Panc1 (cell line): ENCODE measurements at places on chromosomes 16 and 17. TPM values are rescaled to one million over a fixed set of nuclear protein-coding genes. Genes with fewer than 3 reads are reported as not detected.

DNA sequence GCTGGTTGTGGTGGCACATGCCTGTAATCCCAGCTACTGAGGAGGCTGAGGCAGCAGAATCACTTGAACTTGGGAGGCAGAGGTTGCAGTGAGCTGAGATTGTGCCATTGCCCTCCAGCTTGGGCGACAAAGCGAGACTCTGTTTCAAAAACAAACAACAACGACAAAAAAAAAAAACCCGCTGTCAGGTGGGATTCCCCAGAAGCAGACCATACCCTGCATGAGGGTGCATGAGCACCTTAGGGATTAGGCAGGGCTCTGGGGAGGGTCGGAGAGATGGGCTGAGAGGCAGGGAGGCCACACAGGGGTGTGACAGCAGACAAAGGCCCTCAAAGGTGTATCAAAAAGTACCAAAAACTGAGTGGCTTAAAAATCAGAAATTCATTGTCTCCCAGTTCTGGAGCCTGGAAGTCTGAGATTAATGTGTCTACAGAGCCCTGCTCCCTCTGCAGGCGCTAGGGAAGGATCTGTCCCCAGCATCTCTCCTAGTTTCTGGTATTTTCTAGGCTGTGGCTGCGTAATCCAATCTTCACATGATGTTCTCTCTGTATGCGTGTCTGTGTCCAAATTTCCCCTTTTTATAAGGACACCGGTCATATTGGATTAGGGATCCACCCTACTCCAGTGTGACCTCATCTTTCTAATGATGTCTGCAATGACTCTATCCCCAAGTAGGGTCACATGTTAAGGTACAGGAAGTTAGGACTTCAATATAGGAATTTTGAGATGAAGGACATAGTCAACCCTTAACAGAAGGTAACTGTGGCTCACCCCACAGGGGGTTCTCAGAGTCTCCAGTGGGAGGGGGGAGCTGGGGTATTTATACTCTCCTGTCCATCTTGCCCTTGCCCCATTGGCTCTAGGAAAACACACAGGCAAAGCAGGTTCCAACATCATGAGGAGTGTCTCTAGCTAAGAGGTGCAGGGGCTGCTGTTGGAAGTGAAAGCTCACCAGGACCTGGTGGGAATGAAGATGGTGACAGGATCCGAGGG lies 13.6 kb upstream of the TVP23A start:
- H3K36me3 ChIP-seq, result no peaks in the 10 kb centered on the region
- no peaks in the 10 kb centered on the region for H3K27me3 ChIP-seq
- H3K4me3 ChIP-seq, result no peak overlapping the region
- peaks cover 15% of the 10 kb centered on the region for H3K4me1 ChIP-seq

The SLC12A3 gene
- total RNA-seq, result 0.15 TPM

GRCh38 chr17:45311760-45312476 lies 4.9 kb downstream of the MAP3K14 start:
- peak overlapping the region; percentile 98 for H3K4me3 ChIP-seq
- peak overlapping the region; percentile 98 for H3K27ac ChIP-seq
- no peak for DNase-seq
- H3K4me1 ChIP-seq, result peaks cover 58% of the 10 kb centered on the region

- H3K4me3 ChIP-seq, result no peak overlapping the region
- H3K36me3 ChIP-seq, result peaks cover 6% of the 10 kb centered on the region; the same call in 1 of the 2 replicates
- peaks cover 27% of the 10 kb centered on the region for H3K4me1 ChIP-seq
- H3K27ac ChIP-seq, result no peak overlapping the region
- H3K27me3 ChIP-seq, result no peaks in the 10 kb centered on the region
Measured at GRCh38 chr17:63838631-63839171, 3.8 kb downstream of the SMARCD2 start.

The CD79B gene
- total RNA-seq, result not detected

The BCO1 gene
- total RNA-seq, result not detected

The BEAN1 gene
- not detected for total RNA-seq

- H3K36me3 ChIP-seq, result peaks cover 6% of the 10 kb centered on the region; the same call in 1 of the 2 replicates
- H3K4me1 ChIP-seq, result no peaks in the 10 kb centered on the region
- DNase-seq, result no peak
- H3K27ac ChIP-seq, result no peak overlapping the region
- no peaks in the 10 kb centered on the region for H3K27me3 ChIP-seq
- no peak overlapping the region for H3K4me3 ChIP-seq
Measured at GRCh38 chr17:49055181-49055927, 58.2 kb downstream of the IGF2BP1 start.

GRCh38 chr16:67155295-67156142 lies 4.2 kb downstream of the TRADD start:
- no peaks in the 10 kb centered on the region for H3K36me3 ChIP-seq
- no peak for DNase-seq
- H3K4me1 ChIP-seq, result peaks cover 8% of the 10 kb centered on the region
- no peak overlapping the region for H3K27ac ChIP-seq

- H3K27ac ChIP-seq, result peak overlapping the region; percentile 98; the same call in 1 of the 2 replicates
- no peaks in the 10 kb centered on the region for H3K27me3 ChIP-seq
- H3K36me3 ChIP-seq, result no peaks in the 10 kb centered on the region
- no peak for DNase-seq
- peaks cover 37% of the 10 kb centered on the region for H3K4me1 ChIP-seq
Measured at GRCh38 chr17:34246881-34247280, 8.2 kb upstream of the CCL2 start.

The EPX gene
- not detected for total RNA-seq

The SLC52A1 gene
- 0.54 TPM for total RNA-seq

DNA sequence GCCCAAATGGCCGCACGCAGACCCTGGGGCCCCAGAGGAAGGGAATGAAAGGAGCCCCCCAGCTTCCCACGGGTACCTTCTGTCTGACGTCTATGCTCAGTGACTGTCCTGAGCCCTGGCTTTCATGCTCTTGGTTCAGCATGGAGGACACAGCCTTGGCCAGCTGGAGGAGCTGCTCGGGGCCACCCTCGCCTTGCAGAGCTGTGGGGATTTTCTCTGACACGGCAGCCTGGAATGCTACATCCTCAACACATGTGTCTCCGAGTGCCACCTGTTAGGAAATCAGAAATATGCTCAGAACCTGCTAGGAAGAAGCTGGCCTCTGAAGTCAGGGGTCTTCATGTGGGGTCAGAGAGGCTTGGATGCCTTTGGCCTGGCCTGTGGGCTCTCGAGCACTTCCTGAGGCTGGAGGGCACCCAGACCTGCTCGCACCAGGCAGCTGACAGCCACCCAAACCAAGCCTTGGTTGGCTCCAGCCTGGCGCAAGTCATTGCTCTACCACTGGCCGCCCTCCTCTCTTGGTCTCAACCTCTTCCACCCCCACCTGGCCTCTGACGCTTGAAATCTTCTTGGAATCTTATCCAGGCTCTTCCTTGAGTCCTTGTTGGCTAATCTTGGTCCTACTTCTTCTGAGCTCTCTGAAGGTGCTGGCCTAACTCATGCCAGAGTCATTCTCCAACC lies 63.7 kb upstream of the BCO1 start:
- DNase-seq, result no peak
- no peak overlapping the region for H3K4me3 ChIP-seq
- H3K36me3 ChIP-seq, result no peaks in the 10 kb centered on the region
- H3K27ac ChIP-seq, result no peak overlapping the region
- H3K4me1 ChIP-seq, result 0 out of 2 replicates have a peak, but pooled peaks cover 3% of the 10 kb centered on the region

DNA sequence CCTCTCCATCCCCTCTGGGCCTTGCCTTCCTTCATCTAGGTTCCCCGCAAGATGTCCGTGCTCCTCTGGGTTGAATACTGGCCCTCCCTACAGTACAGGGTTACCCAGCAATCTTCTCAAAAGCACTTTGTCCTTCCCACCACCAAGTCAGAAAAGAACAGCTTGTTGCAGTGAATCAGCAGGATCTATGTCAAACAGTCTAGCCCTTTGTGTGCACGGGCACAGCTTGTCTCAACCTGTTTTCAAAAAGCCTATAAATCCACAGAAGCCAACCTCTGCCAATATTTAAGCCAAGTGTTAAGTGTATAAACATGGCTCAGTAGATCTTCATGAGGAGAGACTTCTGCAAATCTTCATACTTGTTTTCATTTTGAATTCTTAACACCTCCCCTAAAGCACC lies 25.2 kb downstream of the C17orf67 start:
- H3K36me3 ChIP-seq, result no peaks in the 10 kb centered on the region
- H3K27me3 ChIP-seq, result no peaks in the 10 kb centered on the region
- no peak for DNase-seq
- H3K4me1 ChIP-seq, result no peaks in the 10 kb centered on the region
- H3K27ac ChIP-seq, result no peak overlapping the region

DNA sequence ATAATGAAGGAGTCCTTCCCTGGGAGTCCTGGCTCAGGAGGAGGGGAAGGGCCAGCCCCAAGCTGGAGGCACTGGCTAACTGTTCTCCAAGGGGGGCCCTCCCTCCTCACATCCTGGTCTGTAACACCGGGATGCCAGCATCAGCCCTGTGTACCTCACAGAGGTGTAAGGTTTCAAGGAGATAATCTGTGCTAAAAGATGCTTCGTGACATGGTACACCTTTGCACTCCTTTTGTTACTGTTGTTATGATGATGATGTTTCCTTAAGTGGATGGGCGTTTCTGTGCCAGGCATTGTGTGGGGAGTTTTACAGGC lies 236.7 kb upstream of the TNRC6C start:
- no peak overlapping the region for H3K27ac ChIP-seq
- no peaks in the 10 kb centered on the region for H3K4me1 ChIP-seq
- no peaks in the 10 kb centered on the region for H3K36me3 ChIP-seq
- H3K4me3 ChIP-seq, result no peak overlapping the region
- no peaks in the 10 kb centered on the region for H3K27me3 ChIP-seq

GRCh38 chr16:8712589-8713361 lies 38.4 kb downstream of the ABAT start:
- DNase-seq, result no peak
- H3K4me3 ChIP-seq, result no peak overlapping the region
- H3K4me1 ChIP-seq, result no peaks in the 10 kb centered on the region
- H3K36me3 ChIP-seq, result no peaks in the 10 kb centered on the region

The STH gene
- not detected for total RNA-seq

DNA sequence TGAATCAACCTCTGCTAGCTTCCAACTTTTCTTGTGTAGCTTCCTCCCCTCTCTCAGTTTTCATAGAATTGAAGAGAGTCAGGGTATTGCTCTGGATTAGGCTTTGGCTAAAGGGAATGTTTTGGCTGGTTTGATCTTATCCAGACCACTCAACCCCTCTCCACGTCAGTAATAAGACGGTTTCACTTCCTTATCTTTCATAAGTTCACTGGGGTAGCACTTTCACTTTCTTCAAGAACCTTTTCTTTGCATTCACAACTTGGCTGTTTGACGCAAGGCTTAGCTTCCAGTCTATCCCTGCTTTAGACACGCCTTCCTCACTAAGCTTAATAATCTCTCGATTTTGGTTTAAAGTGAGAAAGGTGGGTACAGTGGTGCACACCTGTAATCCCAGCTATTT lies 29.7 kb upstream of the OR1A2 start:
- H3K4me3 ChIP-seq, result no peak overlapping the region
- no peaks in the 10 kb centered on the region for H3K27me3 ChIP-seq
- no peak for DNase-seq
- no peaks in the 10 kb centered on the region for H3K4me1 ChIP-seq
- H3K36me3 ChIP-seq, result no peaks in the 10 kb centered on the region
- no peak overlapping the region for H3K27ac ChIP-seq

DNA sequence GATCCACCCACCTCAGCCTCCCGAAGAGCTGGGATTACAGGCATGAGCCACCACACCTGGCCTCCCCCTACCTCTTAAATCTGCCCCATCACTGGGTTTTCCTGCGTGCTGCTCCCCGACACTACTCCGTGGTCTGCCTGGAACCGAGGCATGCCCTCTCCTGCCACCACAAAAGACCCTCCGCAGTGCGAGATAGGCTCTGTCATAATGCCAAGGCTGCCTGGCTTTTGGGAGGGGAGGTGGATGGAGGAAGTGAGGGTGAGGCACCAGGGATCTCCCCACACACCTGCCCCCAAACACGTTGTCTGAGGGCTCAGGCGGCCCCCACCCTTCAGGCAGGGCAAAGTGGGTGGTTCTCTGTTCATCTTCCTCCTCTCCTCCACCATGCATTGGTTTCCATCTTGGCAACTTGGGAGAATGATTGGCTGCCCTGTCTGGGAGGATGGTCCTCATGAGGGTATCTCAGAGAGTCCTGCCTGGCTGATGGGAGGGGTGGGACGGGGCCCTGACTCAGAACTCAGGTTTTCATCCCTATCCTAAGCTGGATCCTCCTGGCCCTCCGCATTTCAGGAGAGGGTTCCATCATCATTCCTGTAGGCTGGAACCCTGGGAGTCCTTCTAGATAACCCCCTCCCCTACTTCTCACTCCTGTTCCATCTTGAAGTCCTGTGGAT lies 23.2 kb downstream of the IGFBP4 start:
- no peaks in the 10 kb centered on the region for H3K4me1 ChIP-seq
- no peak for DNase-seq
- no peaks in the 10 kb centered on the region for H3K27me3 ChIP-seq

DNA sequence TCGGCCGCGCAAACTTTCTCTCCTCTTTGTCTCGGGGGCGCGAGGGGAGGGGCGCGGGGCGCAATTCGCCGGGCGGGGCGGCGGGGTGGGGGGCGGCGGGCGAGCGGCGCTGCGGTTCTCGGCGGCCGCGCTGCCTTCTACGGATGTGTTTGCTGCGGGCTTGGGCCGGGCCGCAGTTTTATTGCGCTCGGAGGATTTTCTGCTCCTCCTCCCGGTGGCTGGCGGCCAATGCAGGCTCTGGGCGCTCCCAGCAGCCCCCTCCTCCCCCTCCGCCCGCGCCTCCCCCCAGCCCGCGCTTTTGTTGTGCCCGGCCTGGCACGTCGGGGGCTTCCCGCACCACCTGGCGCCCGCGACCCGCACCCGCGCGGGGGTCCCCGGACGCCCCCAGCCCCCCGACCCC lies at the start of gene TIMP2:
TIMP2 (minus strand) TSS at position 154 of the 400 bp plus-strand sequence. CDS start 299 bp downstream, outside the sequence.
- no peaks in the 10 kb centered on the region for H3K36me3 ChIP-seq
- H3K27ac ChIP-seq, result peak within 1 kb of the TSS; percentile 69; the same call in 1 of the 2 replicates
- peak within 1 kb of the TSS; percentile 65 for H3K4me3 ChIP-seq
- no peaks in the 10 kb centered on the region for H3K27me3 ChIP-seq
- H3K4me1 ChIP-seq, result peaks cover 25% of the 10 kb centered on the region

GRCh38 chr17:19948116-19948943 lies 29.3 kb downstream of the AKAP10 start:
- no peaks in the 10 kb centered on the region for H3K27me3 ChIP-seq
- no peak overlapping the region for H3K27ac ChIP-seq
- H3K4me1 ChIP-seq, result no peaks in the 10 kb centered on the region

DNA sequence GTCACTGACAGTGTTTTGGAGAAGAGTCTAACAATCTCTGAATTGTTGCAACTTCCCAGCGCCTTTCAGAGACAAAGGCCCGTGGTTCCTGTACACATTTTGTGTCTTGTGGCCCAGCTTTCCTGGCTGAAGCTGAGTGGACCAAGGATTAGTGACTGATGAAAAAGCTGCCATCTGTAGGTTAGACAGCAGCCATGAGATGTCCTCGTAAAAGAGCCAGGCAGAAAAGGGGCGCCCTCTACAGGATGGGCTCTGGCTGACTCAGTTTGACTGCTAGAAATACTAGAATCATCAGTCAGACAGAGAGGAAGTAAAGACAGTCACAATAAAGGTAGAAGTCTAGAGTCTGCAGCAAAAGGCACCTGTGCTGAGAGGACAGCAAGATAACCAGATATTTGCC lies 26.5 kb upstream of the NF1 start:
- peaks cover 7% of the 10 kb centered on the region for H3K4me1 ChIP-seq
- H3K27me3 ChIP-seq, result no peaks in the 10 kb centered on the region
- H3K36me3 ChIP-seq, result no peaks in the 10 kb centered on the region

The GHDC gene
- 21.8 TPM for total RNA-seq

The OTOP2 gene
- not detected for total RNA-seq

The CDRT15L2 gene
- total RNA-seq, result not detected
